Iris pigment epithelial cell (primary cell): ENCODE measurements at places on chromosomes 4 and X.

GRCh38 chrX:20506739-20507138 lies 240.0 kb upstream of the RPS6KA3 start:
- no peak for DNase-seq

- DNase-seq = peak; percentile 66
These were observed 29.6 kb downstream of the SMARCA1 start for GRCh38 chrX:129493643-129494042.

GRCh38 chr4:104878936-104879335 lies 267.7 kb upstream of the TET2 start:
- no peak for DNase-seq

GRCh38 chr4:123545667-123546572 lies 149.3 kb downstream of the SPRY1 start:
- DNase-seq = no peak

GRCh38 chrX:19865567-19866363 lies 21.6 kb downstream of the SH3KBP1 start:
- no peak for DNase-seq

DNA sequence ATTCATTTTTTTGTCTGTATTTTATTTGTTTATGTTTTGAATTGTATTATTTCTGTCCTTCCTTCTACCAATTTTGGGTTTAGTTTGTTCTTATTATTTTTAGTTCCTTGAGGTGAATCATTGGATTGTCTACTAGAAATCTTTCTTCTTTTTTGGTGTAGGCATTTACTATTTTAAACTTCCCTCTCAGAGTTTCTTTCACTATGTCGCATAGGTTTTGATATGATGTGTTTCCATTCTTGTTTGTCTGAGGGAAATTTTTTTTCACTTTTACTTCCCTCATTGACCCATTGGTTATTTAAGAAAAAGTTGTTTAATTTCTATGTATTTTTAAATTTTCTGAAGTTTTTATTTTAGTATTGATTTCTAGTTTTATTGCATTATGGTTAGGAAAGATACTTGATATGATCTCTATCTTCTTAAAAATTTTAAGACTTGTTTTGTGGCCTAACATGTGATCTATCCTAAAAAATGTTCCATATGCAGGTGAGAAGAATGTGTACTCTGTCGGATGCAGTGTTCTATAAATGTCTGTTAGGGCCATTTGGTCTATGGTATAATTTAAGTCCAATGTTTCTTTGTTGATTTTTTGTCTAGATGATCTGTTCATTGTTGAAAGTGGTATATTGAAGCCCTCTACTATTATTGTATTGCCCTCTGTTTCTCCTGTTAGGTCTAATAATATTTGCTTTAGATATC lies 68.8 kb downstream of the IL15 start:
- DNase-seq = no peak

- no peak for DNase-seq
These were observed 63.4 kb downstream of the NBDY start for GRCh38 chrX:56792270-56793111.

GRCh38 chr4:6231663-6232165 lies 31.4 kb upstream of the JAKMIP1 start:
- no peak for DNase-seq

GRCh38 chr4:54784161-54784671 lies 126.5 kb downstream of the KIT start:
- no peak for DNase-seq

DNA sequence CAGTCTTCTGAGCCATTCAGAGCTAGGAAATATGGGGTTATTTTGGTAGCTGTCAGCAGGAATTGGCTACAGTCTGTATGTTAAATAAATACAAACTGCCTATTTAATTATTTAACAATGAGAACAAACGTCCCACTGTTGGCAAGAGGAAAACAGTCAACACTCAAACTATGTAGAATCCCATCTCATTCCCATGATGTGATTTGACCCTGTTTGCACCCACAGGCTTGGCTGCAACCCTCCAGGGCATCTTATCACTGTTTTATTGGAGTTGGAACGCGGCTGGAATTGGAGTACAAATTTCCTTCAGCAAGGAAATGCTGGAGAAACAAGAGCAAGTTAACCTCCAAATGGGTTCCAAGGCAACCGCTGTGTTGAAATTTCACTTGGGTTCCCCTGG lies 124.0 kb downstream of the KIT start:
- no peak for DNase-seq

DNA sequence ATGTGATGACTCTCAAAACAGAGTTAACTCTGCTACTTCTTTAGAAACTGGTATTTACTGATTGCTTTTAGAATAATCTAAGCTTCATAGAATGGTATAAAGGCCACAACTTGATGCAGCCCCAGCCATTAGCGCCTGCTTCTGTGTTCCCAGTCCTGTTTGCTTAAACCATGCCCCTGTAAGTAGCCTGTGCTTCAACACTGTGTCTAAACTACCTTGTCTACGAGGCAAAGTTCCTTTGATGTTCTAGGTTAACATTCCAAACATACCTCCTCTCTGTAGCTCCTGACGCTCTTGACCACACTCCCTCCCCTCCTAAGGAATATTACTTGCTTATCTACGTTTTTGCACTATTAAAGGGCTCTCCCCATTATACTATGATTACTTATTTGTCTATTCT lies 352.5 kb upstream of the ADGRL3 start:
- no peak for DNase-seq

GRCh38 chr4:9988933-9989332 lies 32.4 kb downstream of the SLC2A9 start:
- no peak for DNase-seq
